ENCODE measurements at places on chromosomes 5 and 9.

GRCh38 chr9:8331507-8332330 lies 532.1 kb upstream of the DMAC1 start:
- no peak for DNase-seq

GRCh38 chr5:64206653-64207052 lies 41.0 kb downstream of the RNF180 start:
- DNase-seq, result no peak

DNA sequence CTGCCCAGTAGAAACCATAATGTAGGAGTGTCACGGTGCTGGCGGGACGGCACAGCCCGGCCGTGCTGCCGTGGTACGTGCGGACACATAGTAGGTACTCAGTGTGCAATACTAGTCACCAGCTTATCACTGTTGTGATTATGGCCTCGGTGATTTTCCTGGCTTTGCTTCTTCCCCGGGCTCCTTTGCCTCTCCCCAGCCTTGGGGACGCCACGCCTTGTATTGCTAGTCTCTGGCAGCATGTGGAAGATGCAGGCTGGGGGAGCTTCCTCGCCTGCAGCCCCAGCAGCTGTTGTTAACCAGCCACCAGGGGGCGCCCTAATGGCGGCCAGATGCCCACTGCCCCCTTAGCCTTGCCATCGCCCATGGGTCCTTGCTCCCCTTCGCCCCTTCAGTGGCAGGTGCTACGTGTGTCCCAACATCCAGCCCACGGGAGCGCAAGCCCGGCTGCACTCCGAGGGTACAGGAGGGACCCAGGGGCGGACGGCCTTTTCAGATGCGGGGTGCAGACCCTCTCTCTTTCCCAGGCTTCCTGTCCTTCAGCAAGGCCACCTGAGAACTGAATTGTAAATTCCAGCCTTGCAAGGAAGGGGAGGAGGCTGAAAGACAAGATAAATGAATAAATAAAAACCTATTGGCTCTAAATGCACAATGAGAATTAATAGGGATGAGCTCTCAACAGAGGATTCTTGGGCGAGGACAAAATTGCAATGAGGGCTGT lies 8.0 kb downstream of the NTNG2 start:
- DNase-seq, result peak; percentile 54

DNA sequence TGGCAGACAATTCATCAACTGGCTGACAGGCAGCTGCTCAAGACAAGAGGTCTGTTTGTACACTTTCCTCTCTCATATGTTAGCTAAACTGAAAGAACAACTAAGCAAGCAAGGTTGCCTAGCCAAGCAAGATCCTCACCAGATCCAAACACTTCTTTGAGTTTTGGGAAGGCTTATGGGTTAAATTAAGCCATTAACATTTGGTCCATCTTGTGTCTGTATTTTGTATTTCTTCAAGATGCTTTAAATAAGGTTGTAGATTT lies 170.4 kb upstream of the RAI14 start:
- DNase-seq, result no peak

DNA sequence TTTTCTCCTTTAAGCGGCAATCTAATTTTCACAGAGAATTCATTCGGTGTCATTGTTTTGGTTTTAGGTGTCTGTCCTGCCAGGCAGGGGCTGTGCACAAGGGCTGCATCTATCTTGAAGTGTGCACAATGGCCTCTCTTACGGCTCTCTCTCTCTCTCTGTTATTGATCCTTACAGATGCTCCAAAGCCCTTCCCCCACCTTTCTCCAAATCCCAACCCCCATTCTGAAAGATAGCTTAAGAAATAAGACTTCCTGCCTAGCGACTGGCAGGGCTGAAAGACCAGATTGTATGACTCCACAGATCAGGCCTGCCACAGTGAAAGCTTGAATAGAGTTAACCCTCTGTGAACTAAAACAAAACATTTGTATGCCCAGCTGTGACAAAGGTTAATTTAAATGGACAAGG lies 86.5 kb upstream of the NR5A1 start:
- DNase-seq, result no peak

- no peak for DNase-seq
Measured at GRCh38 chr9:93177676-93178075, 6.3 kb upstream of the WNK2 start.

DNA sequence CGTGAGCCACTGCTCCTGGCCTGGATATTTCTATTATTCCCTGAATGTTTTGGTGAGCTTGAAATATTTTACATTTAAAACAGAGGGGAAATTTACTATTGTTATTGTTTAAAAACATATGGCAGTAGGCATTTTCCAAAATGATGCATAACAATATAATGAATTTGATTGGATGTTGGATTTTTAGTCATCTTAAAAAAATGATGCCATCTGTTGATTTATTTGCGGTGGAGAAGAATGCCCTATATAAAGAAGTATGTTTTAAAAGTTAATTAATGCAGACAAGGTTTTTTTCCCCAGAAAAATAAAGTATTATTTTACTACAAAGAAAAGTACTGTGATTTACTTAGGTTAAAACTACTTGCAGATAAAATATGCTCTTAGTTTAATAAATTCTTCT lies 33.4 kb upstream of the ARRDC3 start:
- no peak for DNase-seq

- DNase-seq, result no peak
Measured at GRCh38 chr9:28329323-28329722, 756.0 kb upstream of the C9orf72 start.

DNA sequence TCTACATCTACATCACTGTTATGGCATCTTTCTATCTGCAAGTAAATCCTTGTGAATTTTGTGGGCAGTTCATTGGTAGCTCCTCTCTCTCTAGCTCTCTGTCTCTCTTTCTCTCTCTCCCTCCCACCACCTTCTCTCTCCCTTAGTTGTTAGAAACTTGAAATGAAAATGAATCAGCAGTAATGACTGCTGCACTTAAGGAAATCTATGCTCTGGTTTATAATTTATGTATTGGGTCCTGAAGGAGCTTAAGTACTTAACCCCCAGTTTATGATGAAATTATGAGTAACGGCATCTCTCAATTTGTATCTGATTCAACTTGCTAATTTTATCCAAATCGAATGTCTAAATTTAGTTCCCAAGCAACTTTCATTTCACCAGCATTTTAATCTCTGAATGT lies 52.0 kb upstream of the PTGER4 start:
- no peak for DNase-seq

- DNase-seq, result no peak
Measured at GRCh38 chr9:36677611-36678010, 104.9 kb downstream of the MELK start.
